ENCODE measurements at places on chromosomes 1 and 21. TPM values are rescaled to one million over a fixed set of nuclear protein-coding genes. Genes with fewer than 3 reads are reported as not detected.

Gene VWA5B1
- total RNA-seq: not detected

Gene RSPH1
- 0.50 TPM for total RNA-seq

Gene GBP6
- total RNA-seq: 1.0 TPM

Gene OR2L2
- 0.17 TPM for total RNA-seq

Gene CDA
- total RNA-seq: 2.8 TPM

Gene SYNJ1
- total RNA-seq: 11.3 TPM

- DNase-seq: no peak
These were observed 53.8 kb upstream of the RGS1 start for GRCh38 chr1:192521734-192522133.

- DNase-seq: no peak
These were observed 175.3 kb downstream of the GALNT2 start for GRCh38 chr1:230242326-230242725.

DNA sequence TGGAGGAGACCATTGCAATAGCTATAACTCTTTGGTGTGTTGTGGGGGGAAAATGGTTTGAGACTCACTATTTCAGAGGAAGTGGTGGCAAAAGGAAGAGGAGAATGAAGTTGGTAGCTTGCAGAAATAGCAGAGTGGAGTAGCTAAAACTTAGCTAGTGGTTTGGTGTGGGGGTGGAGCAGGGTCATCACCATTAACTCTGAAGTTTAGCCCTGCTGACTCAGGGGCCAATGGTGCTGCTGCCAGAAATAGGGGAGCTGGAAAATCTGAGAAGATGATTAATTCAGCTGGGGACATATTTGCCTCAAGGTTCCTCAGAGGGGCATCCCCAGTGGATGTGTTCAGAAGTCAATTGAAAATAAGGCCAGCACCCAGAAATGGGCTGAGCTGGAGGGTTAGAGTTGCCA lies 65.4 kb downstream of the RUNX1 start:
- DNase-seq: peak; percentile 73

DNA sequence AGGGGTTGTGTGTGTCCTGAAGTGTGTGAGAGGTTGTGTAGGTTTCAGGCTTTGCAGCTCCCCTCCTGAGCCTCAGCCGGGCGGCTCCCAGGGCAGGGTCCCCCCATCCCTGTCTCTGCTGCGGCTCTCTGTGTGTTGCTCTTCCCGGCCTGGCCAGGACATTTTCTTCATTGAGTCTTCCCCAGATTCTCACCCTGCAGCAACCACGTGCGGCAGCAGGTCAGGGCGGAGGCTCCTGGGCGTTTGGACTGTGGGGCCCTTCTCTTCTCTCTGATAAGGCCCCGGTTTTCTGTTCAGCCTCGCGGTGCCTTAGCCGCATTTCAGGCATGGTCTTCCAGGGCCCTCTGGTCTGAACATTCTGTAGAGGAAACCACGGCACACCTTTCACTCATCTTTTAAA lies 1.8 kb upstream of the TCP10L start:
- no peak for DNase-seq

DNA sequence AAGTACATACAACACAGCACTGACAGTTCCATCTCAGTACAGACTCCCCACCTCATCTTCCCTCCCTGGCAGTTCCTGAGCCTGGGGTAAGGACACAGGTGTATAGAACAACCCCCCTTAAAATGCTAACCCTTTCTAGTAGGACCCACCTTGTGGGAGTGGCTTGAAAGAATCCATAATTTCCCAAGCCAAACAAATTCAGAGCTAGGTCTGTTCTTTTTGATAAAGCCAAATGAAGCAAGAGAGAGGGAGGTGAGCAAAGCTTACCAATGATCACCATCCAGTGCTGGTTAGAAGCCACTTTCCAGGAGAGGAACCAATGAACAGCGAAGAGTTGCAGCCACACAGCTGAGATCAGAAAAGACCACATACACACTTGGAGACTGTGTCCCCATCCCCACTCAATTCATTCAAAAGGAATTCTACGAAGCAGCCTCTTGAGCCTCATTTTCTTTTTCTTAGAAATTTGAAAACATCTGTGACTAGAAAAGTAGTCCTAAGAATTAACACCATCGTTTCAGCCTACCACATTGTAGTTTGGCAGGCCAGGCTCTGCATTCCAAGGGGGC lies 9.2 kb downstream of the UBE2Q1 start:
- no peak for DNase-seq

- peak; percentile 19 for DNase-seq
These were observed 1.2 kb upstream of the CDA start for GRCh38 chr1:20587661-20588053.

- no peak for DNase-seq
These were observed 199.6 kb downstream of the RGS7 start for GRCh38 chr1:241157435-241157834.

DNA sequence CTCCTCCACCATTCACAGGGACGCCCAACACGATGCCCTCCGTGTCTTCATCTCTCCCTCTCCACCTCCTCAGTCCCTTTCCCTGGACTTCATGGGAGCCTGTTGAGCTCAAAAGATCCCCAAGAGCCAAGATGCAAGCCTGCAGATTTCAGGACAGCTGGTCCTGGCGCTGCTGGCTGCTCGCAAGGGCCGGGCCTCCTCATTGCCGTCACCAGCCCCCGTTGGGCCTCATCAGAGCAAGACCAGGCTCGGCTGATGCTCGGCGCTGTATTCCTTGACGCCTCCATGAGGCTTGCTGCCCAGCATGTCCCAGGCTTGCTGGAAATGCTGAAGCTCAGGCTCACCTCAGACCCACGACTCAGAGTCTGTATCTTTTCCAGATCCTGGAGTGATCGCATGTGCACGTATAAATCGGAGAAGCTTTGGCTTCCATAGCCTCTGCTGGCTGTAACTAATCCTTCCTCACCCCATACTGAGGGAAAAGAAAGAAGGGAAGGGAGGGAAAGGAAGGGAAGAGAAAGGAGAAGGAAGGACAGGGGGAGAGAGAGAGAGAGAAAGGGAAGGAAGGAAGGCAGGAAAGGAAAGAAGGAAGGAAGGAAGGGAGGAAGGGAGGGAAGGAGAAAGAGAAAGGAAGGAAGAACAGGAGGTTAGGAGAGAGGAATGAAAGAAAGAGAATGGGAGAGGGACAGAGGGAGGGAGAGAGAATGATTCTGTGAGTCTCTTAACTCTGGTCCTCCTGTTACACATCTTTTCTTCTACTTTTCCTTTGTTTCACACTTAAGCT lies 94.6 kb downstream of the KCNJ15 start:
- DNase-seq: no peak

DNA sequence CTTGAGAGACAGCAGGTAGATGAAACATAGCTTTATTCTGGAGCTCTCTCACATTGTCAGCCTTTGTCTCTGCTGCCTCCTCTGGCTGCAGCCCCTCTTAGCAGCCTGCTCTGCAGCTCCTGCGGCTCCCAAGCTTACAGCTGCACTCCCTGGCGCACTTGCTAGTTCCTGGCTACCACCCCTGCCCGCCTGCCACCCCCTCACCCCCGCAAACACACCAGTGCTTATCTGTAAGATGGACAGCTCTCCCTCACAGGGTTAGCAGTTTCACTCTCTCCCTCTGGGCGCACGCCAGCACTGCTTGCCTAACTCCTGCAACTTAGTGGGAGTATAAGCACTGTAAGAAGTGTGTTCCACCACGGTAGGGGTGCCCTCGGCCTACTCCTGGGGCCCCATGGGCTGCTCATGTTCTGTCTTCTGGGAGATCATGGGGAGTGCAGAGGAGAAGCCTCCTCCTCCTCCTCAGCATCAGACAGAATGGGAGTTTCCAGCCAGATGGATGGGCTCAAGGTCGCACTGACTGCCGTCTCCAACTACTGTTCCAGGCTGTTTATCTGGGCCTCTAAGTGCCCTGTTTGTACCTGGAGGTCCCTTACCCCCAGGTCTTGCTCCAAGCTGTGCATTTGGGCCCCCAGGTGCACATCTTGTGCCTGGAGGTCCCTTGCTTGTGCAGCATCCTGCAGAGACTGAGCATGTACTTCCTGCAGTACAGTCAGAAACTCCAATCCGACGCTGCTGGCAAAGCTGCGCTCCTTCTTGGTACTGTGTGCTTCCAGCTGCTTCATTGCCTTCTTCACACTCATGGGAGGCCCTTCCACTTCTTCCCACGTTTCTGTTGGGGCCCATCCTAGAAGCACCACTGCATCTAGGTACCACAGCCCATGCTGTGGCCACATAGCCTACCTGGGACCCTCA lies 1388.1 kb downstream of the AMY1C start:
- no peak for DNase-seq

- DNase-seq: no peak
These were observed 12.4 kb downstream of the NRIP1 start for GRCh38 chr21:15052459-15052763.

- no peak for DNase-seq
These were observed 242.5 kb downstream of the RERE start for GRCh38 chr1:8574985-8575384.

All from mammary epithelial cell (primary cell).